Lower lobe of right lung (tissue), 2 donors: ENCODE measurements at places on chromosomes 6 and 20. TPM values are rescaled to one million over a fixed set of nuclear protein-coding genes. Genes with fewer than 3 reads are reported as not detected.

DNA sequence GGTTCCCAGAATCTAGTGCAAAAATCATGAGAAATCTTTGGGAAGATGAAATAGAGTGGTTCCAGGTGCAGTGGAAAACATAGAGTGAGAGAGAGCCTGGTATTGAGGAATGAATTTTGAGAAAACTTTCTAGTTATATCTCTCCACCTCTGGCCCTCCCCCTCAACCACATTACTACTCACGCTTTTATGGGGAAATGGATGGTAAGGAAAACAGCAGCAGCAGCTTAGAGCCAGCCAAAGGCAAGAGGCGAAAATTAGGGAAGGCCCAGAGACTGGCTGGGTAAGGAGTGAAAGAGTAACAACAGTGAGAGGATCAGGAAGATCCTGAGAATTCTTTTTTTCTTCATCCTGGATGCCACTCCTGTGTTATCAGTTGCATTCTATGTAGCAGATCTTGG, 187.9 kb upstream of the ECI2 start:
- H3K4me1 ChIP-seq, result peaks cover 19% of the 10 kb centered on the region
- H3K27ac ChIP-seq, result no peak overlapping the region
- H3K27me3 ChIP-seq, result no peaks in the 10 kb centered on the region
- H3K36me3 ChIP-seq, result no peaks in the 10 kb centered on the region
- H3K4me3 ChIP-seq, result no peak overlapping the region
- DNase-seq, result no peak

GRCh38 chr20:3027987-3028386, 15.4 kb upstream of the GNRH2 start:
- H3K4me3 ChIP-seq, result no peak overlapping the region
- no peak for DNase-seq
- no peaks in the 10 kb centered on the region for H3K27me3 ChIP-seq
- H3K36me3 ChIP-seq, result peaks cover 87% of the 10 kb centered on the region

GRCh38 chr6:119390247-119390793, 40.8 kb upstream of the MAN1A1 start:
- no peak overlapping the region for H3K27ac ChIP-seq
- H3K36me3 ChIP-seq, result no peaks in the 10 kb centered on the region

The HLA-DMA gene
- total RNA-seq, result 283 TPM

GRCh38 chr6:139569566-139569965, 195.1 kb upstream of the CITED2 start:
- no peak overlapping the region for H3K27ac ChIP-seq
- no peaks in the 10 kb centered on the region for H3K27me3 ChIP-seq
- H3K36me3 ChIP-seq, result no peaks in the 10 kb centered on the region
- DNase-seq, result no peak

The KHDC1L gene
- total RNA-seq, result not detected

The RBPJL gene
- total RNA-seq, result not detected
